ENCODE measurements at places on chromosomes 7 and 10. TPM values are rescaled to one million over a fixed set of nuclear protein-coding genes. Genes with fewer than 3 reads are reported as not detected.

FAM185A gene
- polyA plus RNA-seq, result 12.1 TPM

DLX5 gene
- polyA plus RNA-seq, result 0.34 TPM

HOXA11 gene
- not detected for polyA plus RNA-seq

PTF1A gene
- polyA plus RNA-seq, result not detected
